ENCODE measurements at places on chromosomes 3 and 15. TPM values are rescaled to one million over a fixed set of nuclear protein-coding genes. Genes with fewer than 3 reads are reported as not detected.

The PCOLCE2 gene
- 0.96 TPM for polyA plus RNA-seq

DNA sequence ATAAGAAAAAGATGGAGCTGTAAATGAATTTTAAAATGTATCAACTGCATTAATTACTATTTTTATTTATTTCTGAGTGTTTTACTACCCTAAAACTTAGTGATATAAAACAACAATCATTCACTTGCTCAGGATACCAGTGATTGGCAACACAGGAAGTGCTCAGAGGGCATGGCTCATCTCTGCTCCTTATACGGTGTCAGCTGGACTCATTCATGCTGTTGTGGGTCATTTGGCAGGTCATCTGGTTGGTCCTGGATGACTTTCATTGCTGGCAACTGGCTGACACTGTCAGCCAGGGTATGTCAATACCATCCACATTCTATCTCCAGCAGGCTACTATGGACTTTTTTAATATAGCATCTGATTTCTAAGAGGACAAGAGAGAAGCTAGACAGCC is 689.6 kb upstream of the NECTIN3 start:
- DNase-seq: no peak

The SLC12A1 gene
- polyA plus RNA-seq: not detected

GRCh38 chr3:99330924-99331532 is 307.4 kb upstream of the COL8A1 start:
- no peak for DNase-seq

DNA sequence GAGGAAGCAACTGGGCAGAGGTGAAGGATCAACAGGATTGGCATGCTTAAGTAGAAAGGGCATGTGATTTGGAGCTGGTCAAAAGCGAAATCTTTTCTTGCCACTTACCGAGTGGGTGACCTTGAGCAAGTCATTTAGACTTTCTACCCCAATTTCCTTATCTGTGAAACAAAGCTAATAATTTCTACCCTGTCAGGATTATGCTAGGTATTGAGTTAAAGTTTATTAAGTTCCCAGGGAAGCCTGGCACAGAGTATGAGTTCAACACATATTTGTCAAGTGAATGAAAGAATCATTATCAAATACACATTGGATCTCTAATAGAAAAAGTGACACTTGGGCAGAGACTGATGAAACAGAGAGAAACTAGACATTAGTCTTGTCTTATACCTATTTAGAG is 66.4 kb upstream of the FRMD4B start:
- DNase-seq: no peak

DNA sequence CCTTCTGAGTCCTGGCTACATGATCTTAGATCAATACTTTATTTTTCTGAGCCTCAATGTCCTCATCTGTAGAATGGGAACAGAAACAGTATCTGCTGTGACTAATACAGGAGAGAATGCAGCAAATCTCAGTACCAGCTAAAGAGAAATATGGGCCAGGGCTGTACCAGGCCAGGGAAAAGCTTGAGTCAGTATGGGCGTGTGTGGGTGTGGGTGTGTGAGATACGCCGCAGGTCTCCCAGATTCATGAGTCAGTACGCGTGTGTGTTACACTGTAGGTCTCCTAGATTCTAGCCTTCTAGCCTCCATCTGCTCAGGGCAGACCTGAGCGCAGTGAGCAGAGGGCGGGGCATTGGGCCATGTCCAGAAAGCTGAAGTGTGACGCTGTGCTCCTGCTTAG is 15.2 kb downstream of the GNAI2 start:
- DNase-seq: no peak

All from AG04450 (cell line).